ENCODE measurements at places on chromosomes 7 and 10.

- no peak for DNase-seq
These were observed 45.0 kb downstream of the ZCCHC24 start for GRCh38 chr10:79400146-79401004.

GRCh38 chr7:23184709-23185359 is 3.0 kb downstream of the NUP42 start:
- DNase-seq, result peak; percentile 68

- peak; percentile 25 for DNase-seq
These were observed 84.8 kb upstream of the COL13A1 start for GRCh38 chr10:69716711-69717560.

GRCh38 chr10:64760371-64760770 is 1239.2 kb downstream of the REEP3 start:
- DNase-seq, result no peak

DNA sequence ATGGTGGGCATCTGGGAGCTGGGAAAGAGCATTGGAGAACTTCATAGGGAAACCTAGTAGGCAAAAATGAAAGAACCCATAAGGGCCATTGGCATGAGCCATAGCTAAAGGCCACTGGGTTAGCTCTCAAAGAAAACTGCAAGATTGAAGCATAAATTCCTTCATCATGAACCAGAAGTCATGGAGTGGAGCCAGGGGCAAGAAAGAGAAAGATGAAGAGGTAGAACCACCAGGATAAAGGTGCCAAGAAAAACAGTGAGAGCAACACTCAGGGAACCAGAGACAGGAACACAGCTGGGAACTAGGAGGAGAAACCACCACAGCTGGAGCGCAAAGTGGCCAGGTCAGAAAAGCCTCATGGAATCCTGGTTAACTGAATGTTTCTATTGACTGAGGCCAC is 11.5 kb upstream of the SGMS1 start:
- DNase-seq, result no peak

DNA sequence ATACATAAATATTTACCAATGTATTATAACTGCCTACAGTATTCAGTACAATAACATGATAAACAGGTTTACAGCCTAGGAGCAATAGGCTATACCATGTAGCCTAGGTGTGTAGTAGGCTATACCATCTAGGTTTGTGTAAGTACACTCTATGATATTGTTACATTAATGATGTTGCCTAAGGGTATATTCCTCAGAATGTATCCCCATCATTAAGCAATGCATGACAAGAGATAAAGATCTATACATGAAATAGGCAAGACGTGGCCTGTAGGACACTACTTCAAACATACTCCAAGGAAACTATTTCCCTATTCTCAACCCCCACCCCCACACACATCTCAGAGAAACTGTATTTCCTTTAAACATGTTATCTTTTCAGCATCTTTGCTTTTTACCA is 15.3 kb upstream of the ADAM22 start:
- no peak for DNase-seq

GRCh38 chr10:6047847-6048246 is 14.3 kb downstream of the IL2RA start:
- DNase-seq, result no peak

DNA sequence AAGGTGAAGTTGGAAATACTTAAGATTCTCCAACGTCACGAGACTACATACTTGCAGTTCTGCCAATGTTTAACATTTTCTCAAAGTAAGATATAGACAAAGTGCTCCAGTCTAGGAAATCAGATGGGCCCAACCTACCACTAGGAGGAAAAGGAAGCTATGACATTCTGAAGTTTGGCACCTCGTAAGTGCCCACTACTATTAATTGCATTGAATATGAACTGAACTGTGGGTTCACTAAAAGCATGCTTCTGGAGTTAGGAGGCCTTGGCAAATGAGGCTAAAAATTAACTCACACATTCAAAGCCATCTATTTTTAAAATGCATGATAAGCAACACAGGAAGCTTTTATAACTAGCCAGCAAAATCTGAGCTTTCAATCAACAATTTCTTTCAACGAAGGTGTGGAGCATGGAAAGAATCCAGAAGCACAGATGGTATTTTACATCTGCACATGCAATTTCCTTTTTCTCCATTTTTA is 149.7 kb downstream of the LRRTM3 start:
- DNase-seq, result no peak

GRCh38 chr10:119401671-119402395 is 140.7 kb downstream of the RGS10 start:
- DNase-seq, result peak; percentile 75

- no peak for DNase-seq
These were observed 41.8 kb downstream of the FAM204A start for GRCh38 chr10:118300320-118300719.

GRCh38 chr10:32229170-32229569 is 117.8 kb downstream of the EPC1 start:
- DNase-seq, result no peak

DNA sequence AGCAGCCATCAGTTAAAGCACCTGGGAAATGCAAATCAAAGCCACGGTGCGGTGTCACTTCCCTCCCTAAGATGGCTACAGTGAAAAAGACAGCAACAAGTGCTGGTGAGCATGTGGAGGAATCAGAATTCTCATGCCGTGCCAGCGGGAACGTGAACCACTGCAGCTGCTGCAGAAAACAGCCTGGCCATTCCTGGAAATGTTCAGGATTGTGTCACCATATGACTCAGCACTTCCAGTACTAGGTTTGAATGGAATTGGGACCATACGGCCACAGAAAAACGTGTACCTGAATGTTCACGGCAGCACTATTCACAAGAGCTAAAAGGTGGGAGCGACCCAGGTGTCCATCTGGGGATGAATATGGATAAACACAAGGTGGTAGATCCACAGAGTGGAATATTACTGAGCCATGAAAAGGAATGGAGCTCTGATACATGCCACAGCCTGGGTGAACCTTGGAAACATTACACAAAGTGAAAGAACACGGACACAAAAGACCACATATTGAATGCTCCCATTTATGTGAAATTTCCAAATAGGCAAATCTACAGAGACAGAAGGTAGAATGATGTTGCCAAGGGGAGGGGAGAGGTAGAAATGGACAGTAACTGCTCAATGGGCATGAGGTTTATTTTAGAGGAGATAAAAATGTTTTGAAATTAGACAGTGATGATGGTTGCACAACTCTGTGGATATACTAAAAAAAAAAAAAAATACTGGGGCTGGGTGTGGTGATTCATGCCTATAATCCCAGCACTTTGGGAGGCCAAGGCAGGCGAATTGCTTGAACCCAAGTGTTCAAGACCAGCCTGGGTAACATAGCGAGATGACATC is 61.6 kb downstream of the MICALL2 start:
- no peak for DNase-seq

- DNase-seq, result no peak
These were observed 469.3 kb upstream of the KLF6 start for GRCh38 chr10:4254101-4254994.

- DNase-seq, result no peak
These were observed 113.7 kb downstream of the CCDC3 start for GRCh38 chr10:12887780-12888179.

- no peak for DNase-seq
These were observed 70.3 kb upstream of the AGK start for GRCh38 chr7:141480953-141481352.

DNA sequence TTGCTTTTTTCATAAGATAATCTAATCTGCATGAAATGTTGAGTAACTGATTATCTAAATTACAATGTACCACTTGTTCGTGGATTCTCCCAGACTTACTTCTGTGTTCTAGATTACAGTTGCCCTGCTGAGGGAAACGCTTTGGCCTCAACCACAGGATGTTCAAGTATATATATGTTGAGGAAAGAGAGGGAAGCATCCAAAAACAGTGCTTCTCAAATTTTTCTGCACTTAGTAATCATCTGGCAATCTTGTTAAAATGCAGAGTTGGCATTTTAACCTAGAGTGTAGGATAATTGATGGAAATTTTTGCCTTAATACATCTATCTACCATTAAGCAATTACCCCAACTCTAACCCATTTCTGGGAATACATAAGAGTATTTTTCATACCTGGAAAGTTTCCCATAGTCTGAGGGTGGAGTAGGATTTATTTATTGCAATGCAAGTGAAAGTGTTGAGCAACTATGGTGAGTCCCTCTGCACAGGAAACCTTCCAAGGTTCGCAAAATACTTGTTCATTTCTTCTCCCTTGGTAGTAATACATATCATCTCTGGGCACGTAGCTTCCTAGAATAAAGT is 59.6 kb upstream of the C1GALT1 start:
- no peak for DNase-seq

DNA sequence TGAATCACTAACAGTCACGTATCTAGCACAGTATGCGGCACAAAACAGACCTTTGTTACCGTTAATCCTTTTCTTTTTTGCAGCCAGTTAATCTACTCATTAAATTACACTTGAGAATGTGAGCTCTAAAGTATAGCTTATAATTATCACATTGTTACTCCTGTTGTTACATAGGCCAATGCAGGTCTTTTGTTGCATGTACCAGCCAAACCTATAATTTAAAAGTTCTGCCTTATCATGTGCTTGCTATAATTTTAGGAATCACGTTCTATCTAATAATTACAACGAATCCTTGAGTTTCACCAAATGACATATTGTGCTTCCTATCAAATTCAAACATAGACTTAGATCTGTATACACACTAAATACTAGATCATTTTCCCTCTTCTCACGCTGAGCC is 245.1 kb downstream of the DGKI start:
- no peak for DNase-seq

- DNase-seq, result no peak
These were observed 147.7 kb downstream of the ACTR3B start for GRCh38 chr7:152907042-152907761.

- DNase-seq, result no peak
These were observed 38.7 kb upstream of the CDK1 start for GRCh38 chr10:60739558-60739957.

DNA sequence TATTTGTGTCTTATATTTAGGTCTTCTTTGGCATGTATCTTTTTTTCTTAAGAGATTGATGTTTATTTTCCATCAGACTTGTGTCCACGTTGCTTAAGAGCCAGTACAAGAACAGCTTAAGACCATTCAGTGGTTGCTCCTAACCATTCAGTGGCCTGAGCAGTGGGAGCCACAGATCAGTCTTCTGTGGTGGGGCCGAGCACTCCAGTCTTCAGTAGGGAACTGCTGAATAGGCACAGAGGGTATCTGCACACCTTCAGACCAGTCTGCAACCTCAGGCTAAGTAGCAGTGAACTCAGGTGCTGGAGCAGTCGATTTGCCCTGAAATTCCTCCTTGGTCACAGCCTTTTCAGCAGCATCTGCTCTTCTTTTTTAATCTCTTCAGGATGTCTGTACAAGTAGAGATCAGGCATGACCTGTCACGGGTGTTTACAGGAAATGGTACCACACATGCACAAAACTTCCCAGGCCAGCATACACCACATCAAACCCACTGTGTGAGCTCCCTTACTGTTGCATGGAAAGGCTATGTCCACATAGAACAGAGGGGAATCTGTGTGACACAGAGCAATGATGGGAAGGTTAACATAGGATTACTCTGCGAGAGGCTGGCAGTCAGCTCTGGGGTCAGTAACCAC is 51.5 kb downstream of the FAM107B start:
- no peak for DNase-seq

Measured in SW 1271 (cell line).